ENCODE measurements at places on chromosomes 1 and 21.

DNA sequence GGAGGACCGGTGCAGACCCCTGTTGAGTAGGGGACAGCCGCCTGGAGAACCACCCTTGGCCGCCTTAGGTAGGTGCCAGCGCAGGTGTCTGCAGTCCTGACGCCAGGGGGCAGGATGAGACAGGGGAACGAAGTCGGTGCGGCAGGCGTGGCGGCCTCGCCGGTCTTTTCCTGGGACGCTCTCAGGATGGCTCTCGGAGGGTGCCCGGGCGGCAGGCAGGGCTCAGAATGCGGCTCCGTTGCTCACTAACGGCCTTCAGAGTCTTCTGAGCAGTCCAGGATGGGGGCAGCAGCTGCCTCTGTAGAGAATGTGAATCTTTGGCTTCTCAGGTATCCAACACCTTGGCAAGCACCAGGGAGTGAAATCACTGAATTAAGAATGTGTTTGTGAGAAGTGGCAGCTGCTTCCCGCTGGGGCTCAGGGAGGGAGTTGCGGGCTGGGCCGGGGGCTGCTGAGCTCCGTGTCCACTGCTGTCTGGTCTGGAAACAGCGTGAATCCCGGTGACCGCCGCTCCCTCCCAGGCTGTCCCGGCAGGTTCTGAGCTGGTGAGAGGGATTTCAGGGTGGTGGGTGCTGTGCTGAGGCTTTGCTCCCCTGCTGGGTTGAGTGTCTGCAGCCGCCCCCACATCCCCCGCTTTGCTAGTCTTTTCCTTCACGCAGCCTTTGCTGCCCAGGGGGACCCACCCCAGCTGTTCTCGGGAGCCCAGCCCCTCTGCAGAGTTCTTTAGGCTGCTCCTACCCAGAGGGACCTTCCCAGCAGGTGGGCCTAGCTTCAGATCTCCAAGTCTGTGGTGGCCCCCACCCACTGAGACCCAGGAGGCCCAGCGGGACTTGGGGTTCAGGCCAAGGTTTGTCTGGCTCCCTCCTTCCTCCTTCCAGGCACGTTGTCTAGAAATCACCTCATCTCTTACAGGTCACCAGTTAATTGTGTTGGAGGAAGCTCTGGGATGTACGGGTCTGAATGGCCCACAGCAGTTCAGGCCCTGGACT lies 11.1 kb upstream of the C1orf174 start:
- peak; percentile 25 for DNase-seq

- no peak for DNase-seq
These were observed 36.9 kb upstream of the DISP1 start for GRCh38 chr1:222777977-222778376.

- no peak for DNase-seq
These were observed 618 bp downstream of the JAM2 start for GRCh38 chr21:25639551-25640201.

GRCh38 chr1:220751111-220751510 lies 3.0 kb downstream of the MTARC2 start:
- DNase-seq, result no peak

DNA sequence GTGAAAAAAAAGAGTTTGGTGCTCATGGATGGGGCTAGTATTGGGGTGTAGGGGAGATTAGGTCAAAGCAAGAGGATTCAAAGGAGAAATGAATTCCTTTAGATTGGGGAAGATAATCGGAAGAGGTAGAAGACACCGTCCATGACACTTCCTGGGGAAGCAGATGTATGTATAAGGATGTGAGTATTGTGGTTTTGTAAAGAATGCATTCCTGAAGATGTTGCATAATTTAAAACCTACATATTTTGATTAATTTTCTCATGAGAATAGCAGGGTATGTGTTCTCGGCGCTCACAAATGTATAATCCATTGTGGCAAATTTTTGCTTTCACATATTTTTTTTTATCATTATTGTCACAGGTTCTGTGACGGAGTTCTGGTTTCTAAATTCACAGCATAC lies 5.5 kb upstream of the LGALS8 start:
- no peak for DNase-seq

GRCh38 chr1:108560189-108560873 lies 431 bp downstream of the EEIG2 start:
- DNase-seq, result peak; percentile 26

DNA sequence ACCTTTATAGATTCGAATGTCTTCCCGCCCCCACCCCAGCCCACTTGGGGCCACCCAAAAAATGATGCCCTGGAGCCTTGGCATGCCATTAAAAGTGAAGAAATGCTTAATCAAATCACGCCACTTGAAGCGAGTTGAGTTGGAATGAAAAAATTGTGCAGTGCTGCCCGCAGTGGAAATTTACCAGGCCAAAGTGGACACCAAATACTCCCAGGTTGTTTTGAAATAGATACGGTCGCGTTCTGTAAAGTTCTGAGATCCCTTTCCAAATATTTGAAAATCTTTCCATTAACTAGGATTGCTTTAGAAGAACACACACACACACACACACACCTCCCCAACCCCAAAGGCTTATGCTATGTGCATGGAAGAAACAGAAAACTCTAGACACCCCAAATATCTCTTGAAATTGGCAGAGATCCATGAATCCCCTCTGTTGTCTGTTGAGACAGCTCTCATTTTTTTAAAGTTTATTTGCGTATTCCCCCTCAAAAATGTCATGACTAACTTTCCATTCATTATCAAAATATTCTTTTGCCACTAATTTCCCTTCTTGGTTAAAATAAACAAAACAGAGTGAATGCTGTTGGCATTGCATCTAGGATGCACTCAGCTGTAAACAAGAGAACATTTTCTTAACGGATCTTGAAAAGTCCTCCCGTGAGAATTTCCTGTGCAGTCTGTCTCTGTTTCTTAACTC lies 142.3 kb upstream of the KCNE2 start:
- no peak for DNase-seq

DNA sequence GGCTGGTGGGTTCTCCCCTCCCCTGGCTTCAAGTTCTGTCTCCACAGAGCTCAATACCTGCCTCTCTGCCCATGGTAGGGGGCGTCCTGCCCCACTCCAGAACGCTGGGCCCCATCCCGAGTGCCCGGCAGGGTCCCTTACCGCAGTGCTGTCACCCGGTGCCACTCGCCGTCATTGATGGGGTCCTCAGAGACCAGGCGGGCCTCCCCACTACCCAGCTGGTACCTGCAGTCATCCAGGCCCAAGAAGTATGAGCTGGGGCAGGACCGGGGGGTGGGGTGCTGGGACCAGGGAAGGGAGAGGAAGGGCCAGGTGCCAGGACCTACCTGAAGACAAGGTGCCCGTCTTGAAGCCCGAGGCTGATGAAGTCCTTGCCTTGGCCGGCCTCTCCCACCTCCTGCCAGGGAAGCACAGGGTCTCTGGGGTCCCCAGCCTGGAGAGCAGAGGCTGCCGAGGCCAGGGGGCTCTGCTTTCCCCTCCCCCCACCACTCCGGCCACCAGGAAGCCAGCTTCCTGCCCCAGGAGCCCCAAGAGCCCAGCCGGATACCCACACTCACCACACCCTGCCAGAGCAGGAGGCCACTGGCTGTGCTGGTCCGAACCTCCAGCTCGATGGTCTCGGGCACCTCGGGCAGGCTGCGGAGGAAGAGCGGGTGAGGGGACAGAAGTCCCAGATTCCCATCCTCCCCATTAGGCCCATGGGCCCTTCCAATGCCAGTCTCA lies 12.1 kb downstream of the LDLRAD2 start:
- no peak for DNase-seq

DNA sequence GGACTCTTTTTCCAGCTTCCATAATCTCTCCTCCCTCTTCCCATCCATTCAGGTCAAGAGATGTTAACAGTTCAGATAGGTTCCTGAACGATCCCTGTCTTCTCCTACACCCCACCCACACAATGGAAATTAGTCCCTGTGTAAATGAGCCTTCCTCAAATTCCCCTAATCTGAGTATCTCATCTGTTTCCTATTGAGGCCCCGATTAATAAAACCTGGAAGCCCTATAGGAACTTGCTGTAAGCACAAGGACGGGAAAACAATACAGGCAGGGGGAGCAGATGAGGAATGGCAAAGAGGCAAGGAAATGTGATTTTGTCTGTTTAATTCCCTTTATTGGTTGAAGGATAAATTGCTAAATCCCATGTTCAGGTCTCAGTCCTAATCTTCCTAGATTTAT lies 7.1 kb upstream of the GPX7 start:
- no peak for DNase-seq

GRCh38 chr1:37068897-37069296 lies 34.6 kb upstream of the GRIK3 start:
- no peak for DNase-seq

DNA sequence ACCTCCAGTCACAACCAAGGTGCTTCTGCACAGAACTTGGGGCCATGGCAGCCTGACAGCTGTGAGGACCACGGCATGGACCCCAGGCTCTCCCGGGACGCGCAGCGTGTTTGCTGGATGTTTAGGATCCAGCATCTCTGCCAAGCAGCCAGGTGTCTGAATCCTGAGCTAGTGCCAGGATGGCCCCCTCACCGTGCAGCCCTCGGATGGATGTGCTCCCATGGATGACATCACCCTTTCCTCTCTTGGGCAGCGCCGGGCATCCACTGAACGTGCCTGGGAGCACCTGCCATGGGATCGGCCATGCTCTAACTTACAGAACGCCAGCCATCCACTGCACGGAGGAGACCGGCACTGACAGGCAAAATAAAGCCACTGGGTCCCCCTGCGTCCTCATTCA lies 53.9 kb downstream of the PRDM15 start:
- DNase-seq, result no peak

DNA sequence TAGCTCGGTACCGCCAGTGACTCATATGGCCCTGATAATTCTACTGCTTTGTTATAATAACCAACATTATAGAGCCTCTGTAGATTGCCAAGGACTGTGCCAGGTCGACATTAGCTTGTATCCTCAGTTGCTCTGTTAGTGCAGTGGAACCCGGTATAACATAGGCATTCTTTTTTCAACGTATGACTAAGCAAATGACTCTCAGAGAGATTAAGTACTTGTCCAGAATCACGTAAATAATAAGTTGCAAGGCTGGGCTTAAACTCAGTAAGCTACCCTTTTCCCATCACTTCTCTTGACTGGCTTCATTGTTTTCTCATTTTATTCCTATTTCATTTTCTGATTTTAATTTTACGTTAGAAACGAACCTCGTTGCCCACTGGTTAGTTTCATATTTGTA lies 85.1 kb downstream of the UBE4B start:
- no peak for DNase-seq

- DNase-seq, result peak; percentile 56
These were observed 7.5 kb downstream of the MRAP start for GRCh38 chr21:32306021-32306780.

All from anterior cingulate cortex (tissue), 58 donors.